ENCODE measurements at places on chromosomes 12 and 14. TPM values are rescaled to one million over a fixed set of nuclear protein-coding genes. Genes with fewer than 3 reads are reported as not detected.

The ADGRD1 gene
- total RNA-seq, result not detected

The IRAK3 gene
- 3.0 TPM for total RNA-seq

The ST8SIA1 gene
- total RNA-seq, result 0.85 TPM

The PPP1R36 gene
- total RNA-seq, result 0.85 TPM

The GALNT16 gene
- total RNA-seq, result not detected

The ASB2 gene
- under 0.01 TPM for total RNA-seq

The TAS2R31 gene
- total RNA-seq, result not detected
